Activated T-helper 17 cell treated with anti-CD3 and anti-CD28 coated beads, Interleukin-2, amount 50 U/mL, for 72 hours (primary cell): ENCODE measurements at places on chromosomes 6 and 20. TPM values are rescaled to one million over a fixed set of nuclear protein-coding genes. Genes with fewer than 3 reads are reported as not detected.
A peak's percentile ranks its signal among the peaks of the same experiment; 100 is the strongest.

- no peaks in the 10 kb centered on the region for H3K4me1 ChIP-seq
- H3K27me3 ChIP-seq = no peaks in the 10 kb centered on the region
- no peak for ATAC-seq
- H3K4me3 ChIP-seq = no peak overlapping the region
- peak overlapping the region; percentile 62 for H3K27ac ChIP-seq
- peaks cover 44% of the 10 kb centered on the region for H3K36me3 ChIP-seq
Measured at GRCh38 chr20:18190338-18191233, 52.9 kb downstream of the KAT14 start.

- no peak overlapping the region for H3K27ac ChIP-seq
- H3K36me3 ChIP-seq = no peaks in the 10 kb centered on the region
- H3K4me3 ChIP-seq = no peak overlapping the region
- no peaks in the 10 kb centered on the region for H3K4me1 ChIP-seq
Measured at GRCh38 chr6:24566020-24566767, 71.4 kb downstream of the ALDH5A1 start.

GRCh38 chr6:4981761-4982160, 22.1 kb downstream of the RPP40 start:
- no peak overlapping the region for H3K27ac ChIP-seq
- H3K4me1 ChIP-seq = no peaks in the 10 kb centered on the region
- H3K36me3 ChIP-seq = no peaks in the 10 kb centered on the region
- ATAC-seq = no peak

DNA sequence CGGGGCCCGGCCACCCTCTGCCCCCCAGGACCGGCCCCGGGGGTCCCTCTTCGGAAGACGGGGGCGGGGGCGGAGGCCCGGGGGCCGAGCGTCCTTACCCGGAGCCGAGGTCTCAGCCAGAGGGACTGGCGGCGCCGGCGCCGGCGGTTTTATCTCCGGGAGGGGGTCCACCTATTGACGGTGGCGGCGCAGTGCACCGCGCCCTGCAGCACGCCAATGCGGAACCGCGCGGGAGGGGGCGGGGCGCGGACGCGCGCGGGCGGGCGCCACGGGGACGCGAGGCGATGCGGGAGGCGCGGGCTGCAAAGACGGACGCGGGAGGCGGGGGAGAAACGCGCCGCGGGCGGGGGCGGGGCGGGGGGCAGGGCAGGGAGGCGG, at the start of gene EEF1A2:
Gene EEF1A2, minus strand, starts transcription at position 124 of the 378 bp plus-strand sequence. CDS start 1,320 bp downstream, outside the sequence.
- H3K4me1 ChIP-seq = no peaks in the 10 kb centered on the region
- H3K4me3 ChIP-seq = no peak within 1 kb of the TSS
- H3K27ac ChIP-seq = no peak within 1 kb of the TSS

- no peak for ATAC-seq
- no peak overlapping the region for H3K4me3 ChIP-seq
- H3K27me3 ChIP-seq = no peaks in the 10 kb centered on the region
- no peaks in the 10 kb centered on the region for H3K4me1 ChIP-seq
Measured at GRCh38 chr20:9134346-9134745, 65.5 kb downstream of the PLCB4 start.

GHRH gene
- not detected for total RNA-seq
